Motor neuron (in vitro differentiated cells): ENCODE measurements at places on chromosomes 1 and 21. TPM values are rescaled to one million over a fixed set of nuclear protein-coding genes. Genes with fewer than 3 reads are reported as not detected.

Gene VSIG8
- total RNA-seq: not detected in 2 replicates

Gene VWA1
- 1.1 and 2.8 TPM in 2 replicates for total RNA-seq

Gene HSD3B2
- total RNA-seq: not detected in 2 replicates

Gene OLFML3
- total RNA-seq: 76.0 and 82.8 TPM in 2 replicates

Gene GPR3
- total RNA-seq: 0.48 and 0.56 TPM in 2 replicates

Gene CYP4A11
- 0.30 and 0.70 TPM in 2 replicates for total RNA-seq
